ENCODE measurements at places on chromosomes 4 and X.

DNA sequence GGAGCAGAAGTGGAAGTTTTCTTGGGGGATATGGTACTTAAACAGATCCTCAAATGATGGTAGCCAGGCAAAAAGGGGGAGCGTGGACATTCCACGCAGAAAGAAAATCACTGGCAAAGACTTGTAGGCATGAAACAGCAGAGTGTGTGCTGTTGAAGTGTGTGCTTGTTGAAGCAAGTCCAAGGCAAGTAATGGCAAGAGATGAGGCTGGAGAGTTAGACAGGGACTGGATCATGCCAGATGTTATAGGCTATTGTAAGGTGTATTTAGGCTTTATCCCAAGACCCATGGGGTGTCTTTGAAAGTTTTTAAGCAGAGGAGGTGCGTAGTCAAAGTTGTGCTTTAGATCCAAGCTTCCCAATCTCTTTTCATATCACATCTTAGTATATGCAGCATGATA lies 124.5 kb downstream of the MBNL3 start:
- DNase-seq: no peak

DNA sequence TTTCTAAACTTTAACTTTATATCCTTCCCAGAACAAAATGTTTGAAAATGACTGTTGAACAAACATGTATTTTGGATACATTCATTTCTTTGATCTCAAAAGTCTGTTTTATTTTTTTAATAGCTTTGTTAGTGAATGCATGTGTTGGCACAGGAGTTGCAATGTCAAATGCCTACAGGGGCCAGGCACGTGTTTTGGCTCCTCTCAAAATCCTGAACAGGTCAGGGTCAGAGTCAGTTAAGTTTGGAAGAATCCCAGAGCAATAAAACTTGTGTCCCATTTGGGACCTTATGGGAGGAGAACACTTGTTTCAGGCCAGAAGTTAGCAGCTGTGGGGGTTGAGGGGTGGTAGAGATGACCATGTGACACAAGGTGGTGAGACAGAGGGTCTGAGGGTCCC lies 29.0 kb upstream of the CCDC110 start:
- no peak for DNase-seq

GRCh38 chr4:74230902-74231499 lies 73.1 kb downstream of the MTHFD2L start:
- no peak for DNase-seq

- DNase-seq: no peak
These were observed 88.6 kb downstream of the HHIP start for GRCh38 chr4:144734522-144734921.

DNA sequence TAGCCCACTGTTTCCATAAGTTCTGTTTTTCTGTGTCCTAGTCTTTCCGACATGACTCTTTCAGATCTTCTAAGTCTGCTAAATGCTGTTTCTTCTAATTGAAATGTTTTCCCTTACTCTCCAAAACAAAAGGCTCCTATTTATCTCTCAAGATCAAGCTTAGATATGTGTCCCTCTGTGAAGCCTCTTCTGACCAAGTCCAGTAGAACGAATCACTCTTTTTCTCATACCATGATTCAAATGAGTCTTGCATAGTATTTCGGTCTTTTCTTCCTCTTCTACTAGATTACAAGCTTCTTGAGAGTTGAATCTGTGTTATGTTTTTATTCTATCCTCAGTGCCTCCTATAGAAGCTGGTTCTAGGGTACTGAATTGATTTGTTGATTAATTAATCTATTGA lies 45.3 kb upstream of the PRDM8 start:
- no peak for DNase-seq

DNA sequence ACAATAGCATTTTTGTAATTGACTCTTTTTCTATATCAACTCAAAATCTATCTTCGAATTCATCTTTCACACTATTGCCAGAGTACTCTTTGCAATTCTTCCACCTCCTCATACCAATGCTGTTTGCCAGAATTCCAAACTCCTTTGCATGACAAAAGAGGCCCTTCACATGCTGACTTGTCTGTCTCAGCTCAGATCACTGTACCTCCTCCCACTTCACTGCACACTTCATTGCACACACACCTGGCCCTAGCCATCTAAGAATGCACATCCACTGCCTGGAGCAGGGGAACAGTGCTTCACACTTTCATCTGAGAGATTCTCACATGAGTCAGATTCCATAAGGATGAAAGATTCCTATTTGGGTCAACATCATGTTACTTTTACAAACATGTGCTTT lies 56.5 kb downstream of the PRDM5 start:
- DNase-seq: no peak

Data from activated naive CD4-positive, alpha-beta T cell treated with anti-CD3 and anti-CD28 coated beads, Interleukin-2, amount 50 U/mL, for 72 hours (primary cell).